CD4-positive, alpha-beta T cell treated with Interferon gamma for 1 hour (primary cell): ENCODE measurements at places on chromosomes 6 and 20.

GRCh38 chr6:42604150-42604549 lies 40.3 kb downstream of the UBR2 start:
- no peak for DNase-seq

- DNase-seq: no peak
Measured at GRCh38 chr6:76014626-76015530, 57.6 kb downstream of the IMPG1 start.

DNA sequence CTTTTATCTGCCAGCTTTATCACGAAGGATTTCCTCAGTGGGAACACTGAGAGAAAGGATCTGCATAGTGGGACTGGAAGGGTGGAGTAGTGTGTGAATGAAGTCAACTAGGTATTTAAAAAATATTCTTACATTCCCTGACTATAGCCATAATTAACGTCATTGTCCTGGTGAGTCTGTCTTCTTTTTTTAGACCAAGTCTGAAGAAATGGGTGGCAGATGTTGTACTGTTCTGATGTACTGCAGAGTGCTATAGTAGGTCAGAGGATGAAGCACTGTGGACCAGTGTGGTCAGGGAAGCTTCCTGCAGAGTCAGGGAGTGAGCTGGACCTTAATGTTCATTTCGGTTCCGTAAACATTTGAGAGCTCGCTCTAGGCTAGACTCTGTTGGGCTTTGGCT lies 11.9 kb downstream of the TULP4 start:
- DNase-seq: no peak

- no peak for DNase-seq
Measured at GRCh38 chr20:8386991-8387390, 254.9 kb downstream of the PLCB1 start.
